ENCODE measurements at places on chromosomes 12 and 14.

DNA sequence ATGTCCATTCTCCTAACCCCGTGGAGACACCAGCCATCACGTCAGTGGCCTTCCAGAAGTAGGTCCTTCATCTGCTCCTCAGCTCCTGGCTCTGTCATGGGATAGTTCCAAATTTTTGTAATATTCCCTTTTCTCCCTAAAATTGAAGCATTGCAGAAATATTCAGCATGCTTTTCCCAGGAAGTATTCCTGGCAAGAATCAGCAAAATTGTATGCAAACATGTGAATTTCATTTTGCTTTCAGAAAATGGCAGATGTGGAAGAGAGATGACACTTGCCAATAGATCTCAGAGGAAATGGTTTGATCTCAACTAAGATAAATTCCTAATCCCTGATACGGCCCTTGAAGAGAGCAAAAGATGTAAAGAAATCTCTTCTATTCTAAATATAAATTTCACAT lies 298.9 kb downstream of the ITPR2 start:
- DNase-seq = no peak

DNA sequence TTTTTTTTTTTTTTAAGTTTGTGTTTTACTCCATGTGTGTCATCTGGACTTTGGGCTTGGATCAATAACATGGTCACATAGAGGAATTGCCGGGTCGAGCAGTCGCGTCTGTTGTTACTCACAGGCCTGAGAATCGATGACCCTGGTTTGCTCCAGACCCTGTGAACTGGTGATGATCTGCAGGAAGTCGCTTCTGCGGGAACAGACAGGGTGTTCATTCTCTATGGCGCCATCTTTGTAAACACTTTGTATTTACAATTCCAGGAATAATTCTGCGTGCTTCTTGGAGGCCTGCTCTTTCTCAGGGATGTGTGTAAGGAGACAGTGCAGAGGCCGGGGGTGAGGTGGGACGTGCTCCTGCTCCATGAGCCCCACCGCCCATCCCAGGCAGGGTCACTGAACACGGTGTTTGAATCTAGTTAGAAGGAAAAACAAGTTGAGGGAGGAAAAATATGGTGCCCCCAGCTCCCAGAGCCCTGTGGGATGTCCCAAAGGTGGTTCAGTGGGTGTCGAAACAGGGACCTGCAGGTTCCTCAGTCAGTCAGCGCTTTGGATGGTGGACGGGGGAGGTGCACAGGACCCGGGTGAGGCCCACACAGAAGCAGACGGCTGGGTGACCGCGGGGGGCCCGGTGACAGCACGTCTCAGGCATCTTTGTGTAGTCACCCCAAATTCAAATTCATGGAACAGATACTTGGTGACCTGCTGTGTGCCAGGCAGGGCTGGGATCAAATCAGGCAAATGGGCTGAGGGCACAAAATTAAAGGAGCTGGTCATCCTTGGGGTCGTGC lies 58.8 kb downstream of the ADGRD1 start:
- DNase-seq = no peak

GRCh38 chr14:71541973-71542690 lies 390.1 kb upstream of the RGS6 start:
- DNase-seq = no peak

GRCh38 chr12:63994704-63995103 lies 150.2 kb downstream of the SRGAP1 start:
- no peak for DNase-seq

GRCh38 chr12:95809000-95809680 lies 18.6 kb upstream of the NTN4 start:
- DNase-seq = no peak

Measured in vagina (tissue), 2 donors.